ENCODE measurements at places on chromosomes 6 and 20. TPM values are rescaled to one million over a fixed set of nuclear protein-coding genes. Genes with fewer than 3 reads are reported as not detected.

MMUT gene
- 14.8 TPM for total RNA-seq

SLC25A27 gene
- total RNA-seq: 4.6 TPM

TEAD3 gene
- 25.5 TPM for total RNA-seq

MCM3 gene
- 12.0 TPM for total RNA-seq

MUC22 gene
- total RNA-seq: not detected

RAB44 gene
- not detected for total RNA-seq

MCM8 gene
- total RNA-seq: 12.9 TPM

SDHAF4 gene
- total RNA-seq: 5.8 TPM

DNA sequence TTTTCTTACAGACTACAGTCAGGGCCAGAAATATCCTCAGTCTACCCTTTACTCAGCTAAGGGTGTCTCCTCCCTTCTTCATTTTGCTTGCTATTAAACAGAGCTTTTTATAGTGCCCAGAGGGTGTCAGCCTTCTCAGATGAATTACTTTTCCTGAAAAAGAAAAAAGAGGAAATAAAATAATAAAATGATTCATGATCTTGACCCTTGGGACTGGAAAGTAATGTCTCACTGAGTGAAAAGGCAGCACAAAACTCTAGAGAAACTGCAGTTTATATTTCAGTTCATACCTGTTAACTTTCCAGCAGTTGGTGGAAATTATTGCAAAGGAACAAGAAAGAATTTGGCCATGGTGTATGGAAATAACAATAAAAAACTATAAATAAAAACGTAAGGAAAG lies 170.6 kb downstream of the IBTK start:
- DNase-seq: peak; percentile 20

- no peak for DNase-seq
These were observed 104.8 kb downstream of the PSMB1 start for GRCh38 chr6:170448317-170448716.

GRCh38 chr6:42066156-42066675 lies 15.9 kb downstream of the TAF8 start:
- no peak for DNase-seq

DNA sequence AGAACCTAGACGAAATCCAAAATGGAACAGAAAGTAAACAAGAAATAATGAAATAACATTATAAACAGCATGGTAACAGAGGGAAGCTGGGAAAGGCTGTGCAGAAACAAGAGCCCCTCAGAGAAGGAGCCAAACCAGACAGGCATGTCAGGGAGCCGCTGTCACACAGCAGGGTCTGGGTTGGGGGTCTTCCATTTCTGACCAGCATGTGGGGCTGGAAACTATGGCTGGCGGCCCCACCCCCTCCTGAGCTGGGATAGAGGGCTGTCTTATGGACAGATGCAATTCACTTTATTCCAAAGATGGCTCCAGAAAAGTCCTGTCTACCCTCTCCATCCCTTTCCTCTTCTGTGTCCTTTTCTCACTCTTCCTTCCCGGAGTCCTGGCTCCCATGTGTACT lies 27.3 kb downstream of the C6orf89 start:
- DNase-seq: no peak

GRCh38 chr6:148250975-148251685 lies 91.5 kb upstream of the SASH1 start:
- peak; percentile 72 for DNase-seq

DNA sequence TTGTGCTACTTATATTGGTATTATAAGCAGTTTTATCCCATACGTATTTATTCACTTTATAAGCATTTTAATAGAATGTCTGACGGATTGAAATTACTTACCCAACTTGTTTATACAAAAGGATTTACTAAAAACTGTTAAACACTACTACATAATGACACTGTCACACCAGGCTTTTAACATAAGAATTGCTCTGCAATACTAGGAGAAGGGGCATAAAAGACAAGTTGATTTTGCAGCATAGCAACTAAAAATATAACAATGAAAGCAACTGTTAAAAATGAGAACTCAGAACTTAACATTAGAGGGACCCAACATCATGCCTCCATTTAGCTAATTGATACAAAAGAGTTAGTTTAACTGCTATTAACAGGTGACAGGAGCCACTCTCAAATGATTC lies 995.3 kb downstream of the PHF3 start:
- DNase-seq: no peak

GRCh38 chr6:26103141-26103769 lies 16.0 kb downstream of the HFE start:
- DNase-seq: no peak

DNA sequence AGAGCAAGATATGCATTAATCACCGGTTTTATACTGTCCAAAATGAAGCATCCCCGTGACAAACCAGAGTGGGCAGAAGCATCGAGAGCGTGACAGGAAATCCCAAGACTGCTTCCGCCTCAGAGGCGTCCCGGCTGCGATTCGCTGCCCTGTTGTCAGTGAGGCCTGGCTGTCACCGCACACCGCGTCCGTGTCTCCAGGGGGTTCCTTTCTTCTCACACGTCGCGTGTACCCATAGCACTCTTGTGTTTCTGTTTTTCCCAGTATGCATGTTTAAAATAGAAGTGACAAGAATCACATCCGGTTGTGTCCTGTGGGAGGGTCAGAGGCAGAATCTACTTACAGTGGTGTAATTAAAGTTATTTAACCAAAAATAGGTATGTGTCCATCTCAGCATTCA lies 8.3 kb upstream of the ADRM1 start:
- DNase-seq: no peak

Data from myocyte (in vitro differentiated cells).